Activated T-helper 2 cell treated with anti-CD3 and anti-CD28 coated beads, Interferon-gamma antibody, Interleukin-2, Interleukin-4, amounts not matched to agents 10 μg/mL and 5 μg/mL and 100 μg/mL, durations not matched to agents 14 hours and 24 hours and 36 hours (primary cell): ENCODE measurements at places on chromosomes 2 and 18.
A peak's percentile ranks its signal among the peaks of the same experiment; 100 is the strongest.

DNA sequence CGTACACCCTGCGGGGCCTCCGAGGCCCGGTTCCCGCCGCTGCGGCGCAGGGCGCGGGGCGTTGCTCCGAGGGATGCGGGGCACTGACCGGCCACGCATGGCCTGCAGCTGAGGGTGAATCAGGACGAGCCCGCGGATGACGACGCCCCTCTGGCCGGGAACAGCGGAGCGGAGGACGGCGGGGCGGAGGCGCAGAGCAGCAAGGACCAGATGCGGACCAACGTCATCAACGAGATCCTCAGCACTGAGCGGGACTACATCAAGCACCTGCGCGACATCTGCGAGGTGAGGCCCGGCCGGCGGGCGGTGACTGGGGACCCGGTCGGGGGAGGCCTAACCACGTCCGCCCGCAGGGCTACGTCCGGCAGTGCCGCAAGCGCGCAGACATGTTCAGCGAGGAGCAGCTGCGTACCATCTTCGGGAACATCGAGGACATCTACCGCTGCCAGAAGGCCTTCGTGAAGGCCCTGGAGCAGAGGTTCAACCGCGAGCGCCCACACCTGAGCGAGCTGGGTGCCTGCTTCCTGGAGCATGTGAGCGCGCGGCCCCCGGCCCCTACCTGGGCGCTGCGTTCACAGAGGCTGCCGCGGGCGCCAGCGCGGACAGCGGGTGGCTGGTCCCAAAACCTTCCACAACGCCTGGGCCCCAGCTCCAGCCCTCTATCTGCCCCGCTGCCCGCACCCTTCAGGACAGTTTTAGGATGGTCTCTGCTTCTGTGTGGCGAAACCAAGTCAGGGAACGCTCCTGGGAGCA, 53.2 kb downstream of the FAM168B start:
- DNase-seq = no peak

DNA sequence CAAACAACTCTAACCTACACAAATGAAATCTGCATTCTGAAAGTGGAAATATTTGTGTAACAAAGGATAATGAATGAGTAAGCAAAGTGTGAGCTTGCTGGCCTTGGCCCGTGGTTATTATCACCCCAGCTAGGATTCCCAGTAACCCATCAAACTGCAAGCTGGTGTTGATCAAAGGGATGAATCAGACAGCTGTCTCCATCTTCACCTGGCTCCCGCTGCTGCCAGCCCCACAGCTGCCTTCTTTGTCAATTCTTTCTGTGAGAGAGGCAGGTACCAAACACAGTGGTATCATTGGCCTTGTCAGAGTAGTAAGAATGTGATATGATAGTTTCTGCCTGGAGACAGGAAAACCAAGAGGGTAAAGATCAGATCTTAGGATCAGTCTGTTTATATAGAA, 25.2 kb upstream of the RGPD4 start:
- DNase-seq = no peak

DNA sequence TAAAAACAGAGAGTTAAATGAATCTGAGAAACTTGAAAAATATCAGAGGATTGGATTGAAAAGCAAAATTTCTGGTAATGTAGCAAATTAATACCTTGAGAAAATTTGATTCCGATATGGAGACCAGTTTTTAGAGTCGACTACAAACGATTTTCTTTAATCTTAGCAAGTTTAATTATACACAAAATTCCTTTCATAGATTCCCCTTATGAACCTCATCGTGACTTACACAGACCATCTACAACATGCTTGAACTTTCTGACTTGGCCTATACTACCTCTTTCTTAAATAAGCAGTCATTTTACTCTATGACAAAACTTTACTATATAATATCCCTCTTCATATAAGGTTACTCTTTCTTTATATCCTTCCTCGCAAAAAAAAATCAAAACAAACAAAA, 769.6 kb upstream of the CRIM1 start:
- no peak for DNase-seq

DNA sequence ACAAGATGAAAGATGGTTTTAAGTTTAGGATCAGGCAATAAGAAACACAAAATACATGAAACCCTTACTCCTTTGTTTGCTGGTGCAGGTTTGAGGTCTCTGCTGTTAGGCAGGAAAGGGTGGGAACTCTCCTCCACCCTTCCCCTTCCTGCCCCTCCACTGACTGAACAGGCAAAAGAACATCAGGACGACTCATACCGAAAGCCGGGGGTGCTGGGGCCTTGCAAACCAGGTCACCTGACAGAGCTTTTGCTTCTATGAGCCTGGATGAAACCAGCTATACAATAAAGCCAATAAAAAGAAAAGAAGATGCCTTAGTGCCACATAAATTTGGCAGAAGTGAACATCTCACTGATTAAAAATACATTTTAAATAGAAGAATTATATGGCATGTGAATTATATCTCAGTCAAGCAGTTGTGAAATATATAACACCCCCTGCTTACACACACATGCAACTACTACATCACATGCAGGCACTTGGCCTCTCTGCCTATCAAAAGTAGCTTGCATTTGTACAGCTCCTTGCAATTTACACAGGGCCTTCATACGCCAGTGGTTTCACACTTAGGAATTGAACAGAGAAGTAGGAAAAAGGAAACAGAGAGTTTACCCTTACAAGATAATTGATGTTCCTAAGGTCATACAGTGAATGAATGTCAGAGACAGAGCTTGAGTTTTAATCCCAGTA, 215.1 kb upstream of the TRIB2 start:
- peak; percentile 82 for DNase-seq

DNA sequence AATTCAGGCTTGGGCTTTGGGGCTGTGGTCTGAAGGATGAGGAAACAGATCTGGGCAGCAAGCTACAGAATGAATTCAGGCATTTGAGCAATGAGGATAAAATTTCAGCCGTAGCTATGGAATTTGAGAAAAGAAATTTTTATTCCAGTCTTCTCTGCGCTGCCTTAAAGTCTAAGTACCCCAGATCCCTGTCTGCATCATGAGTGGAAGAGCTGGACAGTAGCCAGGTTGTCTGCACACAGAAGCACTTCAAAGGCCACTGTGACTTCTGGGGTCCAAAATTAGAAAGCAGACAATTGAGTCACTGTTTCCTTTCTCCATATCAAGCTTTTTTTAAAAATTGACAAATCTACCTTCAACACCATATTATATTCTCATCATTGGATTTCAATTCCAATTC, 787.6 kb upstream of the GCFC2 start:
- no peak for DNase-seq

- DNase-seq = no peak
These were observed 14.0 kb upstream of the PRKCE start for GRCh38 chr2:45637440-45637839.

DNA sequence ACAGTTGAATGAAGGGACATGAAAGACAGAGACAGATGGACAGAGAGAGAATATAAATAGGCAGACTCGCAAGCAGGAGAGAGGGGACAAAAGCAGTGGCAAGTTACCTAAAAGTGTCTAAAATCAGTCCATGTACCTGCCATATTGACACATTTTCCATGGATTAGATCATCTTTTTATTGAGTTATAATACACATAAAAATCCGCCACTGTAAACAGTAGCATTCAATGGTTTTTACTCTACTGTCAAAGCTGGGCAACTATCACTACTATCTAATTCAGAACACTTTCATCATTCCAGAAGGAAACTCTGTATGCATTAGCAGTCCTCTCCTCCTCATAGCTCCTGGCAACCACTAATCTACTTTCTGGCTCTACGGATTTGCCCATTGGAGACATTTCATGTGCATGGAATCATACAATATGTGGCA, 10.1 kb downstream of the CFAP210 start:
- no peak for DNase-seq

GRCh38 chr2:199994371-199994770, 39.0 kb downstream of the MAIP1 start:
- no peak for DNase-seq

DNA sequence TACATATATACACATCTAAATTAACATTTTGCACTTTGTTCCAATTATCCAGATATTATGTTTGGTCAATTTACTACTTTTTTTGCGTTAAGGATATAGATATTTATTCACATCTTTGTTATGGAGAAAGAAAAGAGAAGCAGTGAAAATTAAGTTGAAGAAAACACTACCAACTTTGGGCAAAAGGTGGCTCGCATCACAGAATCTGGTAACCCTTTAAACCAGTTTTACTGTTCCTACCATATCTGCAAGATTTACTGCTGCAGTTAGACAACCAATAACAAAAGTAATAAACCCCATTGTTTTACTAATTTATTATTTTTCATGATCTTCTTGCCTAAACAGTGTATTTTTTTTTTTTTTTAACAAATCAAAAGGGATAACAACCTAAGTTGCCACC, 53.6 kb downstream of the SMAD2 start:
- no peak for DNase-seq

- DNase-seq = no peak
These were observed 289.4 kb downstream of the ZEB2 start for GRCh38 chr2:144230448-144231085.

DNA sequence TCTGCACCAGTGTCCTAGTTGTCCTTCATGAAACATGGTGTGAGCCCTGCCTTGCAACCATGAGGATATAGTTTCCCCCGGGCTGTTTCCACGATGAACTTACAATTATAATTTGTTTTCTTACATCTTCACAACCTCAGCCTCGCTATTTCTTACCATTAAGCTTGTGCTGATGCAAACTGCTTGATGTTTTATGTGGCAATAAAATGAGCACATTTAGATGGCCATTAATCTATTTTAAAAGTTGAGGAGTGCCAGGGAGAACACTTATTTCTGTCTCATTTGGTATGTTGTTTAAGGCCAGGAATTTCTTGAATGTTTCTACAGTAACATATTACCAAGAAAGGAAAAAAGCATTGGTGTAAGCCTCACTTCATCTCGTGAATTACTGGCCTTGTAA, 214.5 kb upstream of the SLC8A1 start:
- no peak for DNase-seq

- no peak for DNase-seq
These were observed 663.3 kb upstream of the ACVR2A start for GRCh38 chr2:147181351-147182029.

GRCh38 chr2:146324951-146325350, 1519.9 kb upstream of the ACVR2A start:
- DNase-seq = no peak

- DNase-seq = no peak
These were observed 77.5 kb downstream of the STPG4 start for GRCh38 chr2:47077442-47078117.

GRCh38 chr2:100982431-100982861, 19.6 kb upstream of the RPL31 start:
- DNase-seq = no peak

DNA sequence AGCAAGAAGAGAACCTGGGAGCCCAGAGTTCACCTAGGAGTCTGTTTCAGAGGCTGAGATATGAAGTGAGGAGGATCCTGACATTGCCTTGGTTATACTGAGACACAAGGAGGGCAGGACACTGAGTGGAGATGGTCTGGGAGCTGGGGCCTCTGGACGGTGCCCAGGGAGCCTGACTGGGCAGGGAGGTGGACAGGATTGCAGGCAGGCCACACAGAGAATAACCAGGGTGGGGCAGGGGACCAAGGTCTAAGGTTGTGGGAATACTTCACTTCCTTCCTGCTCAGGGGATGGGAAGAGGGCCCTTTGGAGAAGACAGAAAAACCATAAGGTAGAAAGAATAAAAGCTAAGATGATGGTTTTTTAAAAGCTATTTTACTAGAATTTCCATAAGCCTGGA, 18.7 kb downstream of the EDAR start:
- no peak for DNase-seq
